ENCODE measurements at places on chromosomes 1 and 21.

GRCh38 chr21:38814126-38815059 is 8.7 kb downstream of the ETS2 start:
- no peak for DNase-seq

DNA sequence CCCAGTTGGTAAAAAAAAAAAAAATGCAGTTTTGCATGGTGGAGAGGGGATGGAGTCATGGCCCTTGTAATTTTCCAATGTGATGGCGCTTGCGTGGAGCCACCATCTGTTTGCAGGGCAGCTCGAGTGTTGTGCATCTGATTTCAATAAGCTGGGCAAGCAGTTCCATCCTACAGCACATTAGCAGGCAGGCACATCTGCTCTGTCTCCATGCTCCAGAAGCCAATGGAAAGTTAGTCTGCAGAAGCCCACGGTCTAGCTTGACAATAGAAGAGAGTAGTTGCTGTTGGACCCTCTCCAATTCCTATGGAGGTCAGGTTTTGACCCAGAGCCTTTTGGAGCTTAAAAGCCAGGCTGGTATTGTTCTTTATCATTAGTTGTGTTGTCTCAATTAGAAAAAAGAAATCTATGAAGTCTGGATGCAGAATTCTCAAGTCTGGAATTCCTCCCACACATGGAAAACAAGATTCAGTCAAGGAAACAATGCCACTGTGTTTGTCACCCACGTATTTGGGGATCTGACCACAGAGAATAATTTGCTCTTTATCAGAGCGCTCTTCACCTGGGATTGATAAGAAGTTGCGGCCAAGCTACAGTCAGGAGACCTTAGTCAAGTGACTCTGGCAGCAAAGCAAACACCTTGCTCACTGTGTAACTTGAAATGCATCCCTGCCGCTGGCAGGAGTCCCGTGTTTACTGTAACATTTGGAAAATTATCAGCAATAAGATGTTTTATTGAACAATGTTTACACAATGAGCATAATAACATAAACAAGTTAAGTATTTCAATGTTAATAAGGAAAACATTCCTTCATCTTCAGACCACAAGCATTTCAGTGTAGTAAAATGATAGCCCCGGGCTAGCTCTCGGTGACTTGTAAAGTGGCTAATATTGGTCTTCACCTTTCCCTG is 20.7 kb downstream of the NGF start:
- DNase-seq = no peak

DNA sequence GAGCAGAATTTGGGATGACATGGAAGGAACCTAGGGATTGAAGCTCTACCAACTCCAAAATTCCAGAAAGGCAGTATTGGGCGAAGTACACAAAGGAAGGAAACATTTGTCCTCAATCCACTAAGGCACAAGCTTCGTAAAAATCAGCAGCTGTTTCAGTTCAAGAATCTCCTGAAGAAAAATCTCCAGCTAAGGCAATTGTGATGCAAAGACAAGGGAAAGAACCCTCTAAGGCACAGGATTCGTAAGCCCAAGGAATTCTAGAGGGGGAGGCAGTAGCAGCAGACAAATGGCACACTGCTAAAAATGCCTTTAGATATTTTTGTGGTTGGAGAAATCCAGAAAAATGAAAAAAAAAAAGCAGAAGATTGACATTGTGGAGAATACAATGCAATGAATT is 64.5 kb upstream of the PLPPR5 start:
- no peak for DNase-seq

- no peak for DNase-seq
Observed at GRCh38 chr1:115118611-115119010, 29.3 kb upstream of the TSPAN2 start.

DNA sequence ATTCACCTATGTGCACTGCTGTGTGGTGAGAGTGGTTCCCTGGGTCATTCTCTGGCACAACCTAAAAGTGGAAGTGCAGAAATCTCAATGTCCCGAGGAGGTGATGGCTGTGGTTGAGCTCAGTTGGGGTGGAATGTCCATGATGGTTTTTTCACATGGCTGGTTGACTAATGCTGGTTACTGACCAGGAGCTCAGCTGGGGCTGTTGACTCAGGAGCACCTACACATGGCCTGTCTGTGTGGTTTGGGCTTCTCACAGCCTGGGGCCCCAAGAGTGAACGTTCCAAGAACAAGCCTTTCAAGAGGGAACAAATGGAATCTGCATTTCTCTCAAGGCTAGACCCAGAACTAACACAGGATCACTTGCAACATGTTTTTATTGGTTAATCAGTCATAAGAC is 6.4 kb upstream of the KANK4 start:
- no peak for DNase-seq

DNA sequence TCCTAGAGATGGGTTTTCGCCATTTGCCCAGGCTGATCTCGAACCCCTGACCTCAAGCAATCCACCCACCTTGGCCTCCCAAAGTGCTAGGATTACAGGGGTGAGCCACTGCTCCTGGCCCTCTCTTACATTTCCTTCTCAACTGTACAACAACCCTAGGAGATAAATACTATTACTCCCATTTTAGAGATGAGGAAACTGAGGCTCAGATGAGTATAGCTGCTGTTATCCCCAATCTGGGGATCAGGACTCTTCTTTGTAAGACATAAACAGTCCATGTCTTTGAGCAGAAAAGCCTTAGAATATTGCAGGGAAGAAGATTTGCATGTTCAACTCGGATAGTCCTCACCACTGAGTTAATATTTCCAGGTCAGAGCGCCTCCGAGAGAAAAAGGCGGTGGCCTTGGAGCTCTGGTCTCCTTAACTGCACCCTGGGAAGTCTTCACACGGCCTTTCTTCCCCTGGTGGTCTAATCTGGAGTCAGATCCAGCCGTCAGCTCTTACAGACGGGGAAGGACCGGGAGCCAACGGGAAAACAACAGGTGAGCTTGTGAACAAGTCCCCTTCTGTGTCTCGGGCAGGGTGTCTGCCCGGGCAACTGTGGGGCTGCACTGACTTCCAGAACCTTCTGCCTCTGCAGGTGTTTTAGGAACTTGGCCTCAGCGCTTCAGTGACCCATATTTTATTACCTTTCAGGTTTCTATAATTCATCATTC is 5.9 kb upstream of the OLIG1 start:
- no peak for DNase-seq

- DNase-seq = no peak
Observed at GRCh38 chr1:107950464-107950863, 14.5 kb downstream of the VAV3 start.

DNA sequence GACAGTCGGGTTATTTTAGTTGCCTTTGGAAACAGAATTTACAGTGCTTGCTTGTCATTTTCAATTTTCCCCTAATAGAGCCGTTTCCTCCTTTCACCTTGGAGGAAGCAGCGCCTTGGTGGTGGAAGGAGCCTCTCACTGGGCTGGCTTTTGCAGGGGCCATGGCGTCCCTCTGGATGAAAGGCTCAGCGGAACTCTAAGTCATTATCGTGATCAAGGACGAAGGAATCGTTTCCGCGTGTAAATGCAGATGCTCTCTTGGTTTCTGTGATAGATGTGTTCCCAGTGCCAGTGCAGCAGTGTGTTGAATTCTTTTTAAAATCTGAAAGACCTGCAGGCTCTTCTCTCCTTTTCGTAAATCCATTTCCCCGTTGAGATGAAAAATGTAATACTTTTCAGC is 126.2 kb upstream of the LMO4 start:
- DNase-seq = no peak

- DNase-seq = no peak
Observed at GRCh38 chr1:243508303-243508713, 252.5 kb downstream of the SDCCAG8 start.

DNA sequence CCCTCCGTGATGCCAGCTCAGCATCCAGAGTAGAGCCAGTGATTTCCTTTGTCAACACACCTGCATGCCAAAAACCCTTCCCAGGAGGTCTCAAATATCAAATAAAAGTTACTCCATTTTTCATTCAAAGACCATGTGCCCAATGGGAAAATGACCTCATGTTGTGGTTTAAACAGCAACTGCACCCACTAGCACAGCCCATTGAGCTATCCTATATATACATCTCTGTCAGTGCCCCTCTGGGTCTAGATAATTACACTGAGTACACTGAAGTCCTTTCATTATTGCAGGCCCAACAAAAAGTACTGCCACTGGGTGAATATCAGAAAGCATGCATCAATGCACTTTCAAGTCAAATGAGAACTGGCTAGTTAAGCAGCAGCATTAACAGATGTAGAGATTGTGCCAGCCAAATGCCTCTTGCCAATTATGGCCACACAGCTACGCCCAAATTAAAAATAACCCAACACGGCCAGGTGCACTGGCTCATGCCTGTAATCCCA is 117.7 kb downstream of the SLC45A1 start:
- DNase-seq = no peak

DNA sequence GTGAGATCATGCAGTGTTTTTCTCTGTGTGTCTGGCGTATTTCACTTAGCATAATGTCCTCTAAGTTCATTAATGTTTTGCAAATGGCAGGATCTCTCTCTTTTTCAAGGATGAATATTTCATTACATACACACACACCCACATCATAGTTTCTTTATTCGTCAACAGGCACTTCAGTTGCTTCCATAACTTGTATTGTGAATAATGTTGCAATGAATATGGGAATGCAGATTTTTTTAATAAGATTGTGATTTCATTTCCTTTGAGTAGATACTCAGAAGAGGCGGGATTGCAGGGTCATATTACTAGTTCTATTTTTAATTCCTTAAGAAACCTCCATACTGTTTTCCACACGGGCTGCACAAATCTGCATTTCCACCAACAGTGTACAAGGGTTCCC is 134.0 kb downstream of the CLEC20A start:
- DNase-seq = no peak
